Thoracic aorta endothelial cell (primary cell): ENCODE measurements at places on chromosomes 6 and 20. TPM values are rescaled to one million over a fixed set of nuclear protein-coding genes. Genes with fewer than 3 reads are reported as not detected.

Gene CLPSL2
- not detected in 2 replicates for total RNA-seq

Gene GPLD1
- 0.13 and 0.43 TPM in 2 replicates for total RNA-seq

Gene BAK1
- total RNA-seq = 16.0 and 26.1 TPM in 2 replicates

Gene BNIP5
- total RNA-seq = under 0.01 TPM in 1 of 2 replicates, not detected in the other

Gene ATP6V1G2
- 0.50 and 0.53 TPM in 2 replicates for total RNA-seq

Gene CALHM4
- 0.13 and 0.22 TPM in 2 replicates for total RNA-seq

Gene CDC5L
- total RNA-seq = 34.7 and 35.6 TPM in 2 replicates

Gene ELOVL2
- total RNA-seq = not detected in 2 replicates

Gene STMN3
- total RNA-seq = 3.5 and 6.1 TPM in 2 replicates

Gene PPP1R14C
- total RNA-seq = not detected in 2 replicates

Gene KIFC1
- total RNA-seq = 48.7 and 75.7 TPM in 2 replicates

Gene SLC16A10
- under 0.01 TPM in 1 of 2 replicates, not detected in the other for total RNA-seq

Gene NKX2-4
- total RNA-seq = not detected in 2 replicates

Gene ABCF1
- total RNA-seq = 44.9 and 53.9 TPM in 2 replicates

Gene SLCO4A1
- 5.9 and 12.0 TPM in 2 replicates for total RNA-seq

Gene ESR1
- total RNA-seq = 0.13 TPM in 1 of 2 replicates, not detected in the other

Gene ZC2HC1B
- not detected in 2 replicates for total RNA-seq

Gene SNRPB2
- 78.9 and 104 TPM in 2 replicates for total RNA-seq

Gene TPBG
- 15.4 and 21.2 TPM in 2 replicates for total RNA-seq

Gene RIMS4
- not detected in 2 replicates for total RNA-seq

Gene HLA-DOA
- under 0.01 TPM in 1 of 2 replicates, not detected in the other for total RNA-seq

Gene UTRN
- total RNA-seq = 453 and 475 TPM in 2 replicates

Gene NKAPL
- 0.43 and 0.80 TPM in 2 replicates for total RNA-seq

Gene WFDC10B
- not detected in 2 replicates for total RNA-seq

Gene RPL10A
- total RNA-seq = 1,176 and 1,523 TPM in 2 replicates

Gene APCDD1L
- total RNA-seq = 0.14 and 0.40 TPM in 2 replicates

Gene ZBTB9
- 4.5 and 5.3 TPM in 2 replicates for total RNA-seq

Gene KIF13A
- 71.7 and 80.5 TPM in 2 replicates for total RNA-seq

Gene FGD2
- total RNA-seq = not detected in 2 replicates

Gene MUC22
- total RNA-seq = not detected in 2 replicates

Gene SLC2A10
- total RNA-seq = 4.5 and 9.3 TPM in 2 replicates

Gene TNFRSF21
- 26.5 and 29.7 TPM in 2 replicates for total RNA-seq
